Naive thymus-derived CD8-positive, alpha-beta T cell (primary cell): ENCODE measurements at places on chromosomes 6 and 20.

GRCh38 chr6:41224800-41225199 lies 3.3 kb upstream of the TREML4 start:
- no peak overlapping the region for H3K4me3 ChIP-seq
- peaks cover 8% of the 10 kb centered on the region for H3K4me1 ChIP-seq
- H3K27ac ChIP-seq, result no peak overlapping the region
- no peak for DNase-seq
- peaks cover 8% of the 10 kb centered on the region for H3K27me3 ChIP-seq

- H3K27me3 ChIP-seq, result no peaks in the 10 kb centered on the region
- no peaks in the 10 kb centered on the region for H3K36me3 ChIP-seq
- H3K4me3 ChIP-seq, result no peak overlapping the region
- no peak for DNase-seq
Observed at GRCh38 chr6:33716379-33716778, 4.9 kb upstream of the UQCC2 start.

- H3K36me3 ChIP-seq, result no peaks in the 10 kb centered on the region
- no peaks in the 10 kb centered on the region for H3K27me3 ChIP-seq
- no peak overlapping the region for H3K4me3 ChIP-seq
- no peak overlapping the region for H3K27ac ChIP-seq
Observed at GRCh38 chr6:34506718-34507117, 40.8 kb downstream of the PACSIN1 start.

GRCh38 chr6:86683132-86683908 lies 254.0 kb upstream of the HTR1E start:
- no peak overlapping the region for H3K4me3 ChIP-seq
- H3K4me1 ChIP-seq, result no peaks in the 10 kb centered on the region
- no peak for DNase-seq
- H3K27ac ChIP-seq, result no peak overlapping the region

- DNase-seq, result no peak
- no peak overlapping the region for H3K4me3 ChIP-seq
- H3K27ac ChIP-seq, result no peak overlapping the region
- H3K36me3 ChIP-seq, result no peaks in the 10 kb centered on the region
Observed at GRCh38 chr20:40493071-40493470, 196.0 kb downstream of the MAFB start.

GRCh38 chr20:18138639-18139583 lies 1.2 kb downstream of the KAT14 start:
- peak overlapping the region; percentile 77 for H3K27ac ChIP-seq
- peaks cover 4% of the 10 kb centered on the region for H3K36me3 ChIP-seq
- no peak for DNase-seq
- H3K4me1 ChIP-seq, result peaks cover 43% of the 10 kb centered on the region
- H3K4me3 ChIP-seq, result peak overlapping the region; percentile 92
